ENCODE measurements at places on chromosomes 12 and 14. TPM values are rescaled to one million over a fixed set of nuclear protein-coding genes. Genes with fewer than 3 reads are reported as not detected.

Gene KCNC2
- total RNA-seq, result not detected

Gene WDR89
- 7.1 TPM for total RNA-seq

Gene DEPDC4
- 3.1 TPM for total RNA-seq

Gene SLC10A1
- total RNA-seq, result not detected

Gene AICDA
- total RNA-seq, result not detected

Data from placental epithelial cell (primary cell).